ENCODE measurements at places on chromosomes 2 and 18.

DNA sequence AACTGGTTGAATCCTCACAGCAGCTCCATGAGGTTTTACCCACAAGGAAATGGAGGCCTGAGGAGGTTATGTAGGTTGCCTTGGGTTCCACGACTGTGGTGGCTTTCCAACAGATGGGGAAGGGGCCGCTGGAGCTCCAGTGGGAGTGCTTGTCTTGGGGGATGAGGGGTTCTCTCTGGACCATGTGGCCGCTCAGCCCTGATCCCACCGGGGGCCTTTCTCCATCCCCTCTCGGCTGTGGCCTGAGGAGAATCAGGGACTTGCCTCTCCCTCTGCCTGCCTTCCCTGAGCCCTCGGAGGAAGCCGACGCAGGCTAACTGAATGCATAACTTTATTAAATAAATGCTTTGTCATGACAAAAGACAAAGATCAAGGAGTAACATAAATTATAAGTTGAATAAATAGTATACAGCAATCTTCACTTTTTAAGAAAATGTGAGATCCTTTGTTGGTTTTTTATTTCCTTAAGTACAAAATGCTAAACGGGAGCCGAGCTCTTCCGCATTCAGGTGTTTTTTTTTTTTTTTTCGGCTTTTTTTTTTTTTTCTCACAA is 23.5 kb downstream of the IGFBP5 start:
- DNase-seq = no peak

DNA sequence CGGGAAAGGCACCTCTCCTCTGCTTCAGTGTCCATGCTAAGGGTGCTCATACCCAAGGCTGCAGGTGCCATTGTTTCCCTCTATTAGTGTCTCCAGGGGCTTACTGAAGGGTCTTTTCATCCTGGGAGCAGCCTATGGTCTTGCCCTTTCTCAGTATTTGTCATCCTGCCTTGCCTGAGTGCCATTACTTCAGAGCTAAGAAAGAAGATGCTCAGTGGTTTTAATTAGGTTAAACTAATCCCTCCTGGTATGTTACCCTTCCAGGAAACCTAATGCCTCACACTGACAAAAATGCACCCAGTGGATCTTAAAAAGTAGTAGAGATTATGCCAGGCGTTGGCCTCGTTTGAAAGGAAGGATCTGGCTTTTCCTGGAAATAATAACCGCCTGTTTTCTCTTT is 151.4 kb downstream of the LRRTM1 start:
- DNase-seq = no peak

DNA sequence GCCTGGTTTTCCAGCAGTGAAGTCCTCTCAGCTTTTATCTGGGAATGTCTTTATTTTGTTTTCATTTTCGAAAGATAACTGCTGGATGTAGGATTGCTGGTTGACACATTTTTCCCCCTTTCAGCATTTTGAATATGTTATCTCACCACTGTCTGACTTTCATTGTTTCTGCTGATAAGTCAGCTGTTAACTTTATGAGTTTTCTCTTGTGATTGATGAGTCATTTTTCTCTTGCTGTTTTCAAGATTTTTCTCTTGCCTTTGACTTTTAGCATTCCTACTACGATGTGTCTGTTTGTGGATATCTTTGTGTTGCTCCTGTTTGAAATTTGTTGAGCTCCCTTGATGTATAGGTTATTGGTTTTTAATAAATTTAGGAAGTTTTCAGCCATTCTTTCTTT is 85.5 kb downstream of the AGPS start:
- DNase-seq = no peak

GRCh38 chr2:8966123-8966908 is 37.2 kb downstream of the MBOAT2 start:
- no peak for DNase-seq

DNA sequence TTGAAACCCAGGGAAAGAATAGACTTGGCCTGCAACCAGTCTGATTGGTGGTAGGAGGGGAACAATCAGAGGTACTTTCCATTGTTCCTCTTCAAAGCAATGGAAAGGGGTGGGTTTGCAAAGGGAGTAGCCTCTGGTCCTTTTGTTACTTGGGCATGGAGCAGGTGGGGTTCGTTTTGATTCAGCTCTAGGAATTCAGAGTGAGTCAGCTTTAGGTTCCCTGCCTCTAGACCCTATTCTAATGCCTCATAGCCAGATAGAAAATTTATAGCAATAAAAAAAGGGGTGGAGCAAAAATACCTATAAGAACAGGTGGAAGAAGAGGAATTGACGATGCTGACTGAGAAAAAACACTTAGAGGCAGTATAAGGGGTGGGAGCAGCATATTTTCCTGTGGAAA is 636.4 kb downstream of the PLCL1 start:
- DNase-seq = no peak
